ENCODE measurements at places on chromosomes 2 and 18.

GRCh38 chr2:35731674-35732073, 623.9 kb upstream of the CRIM1 start:
- no peak for DNase-seq

DNA sequence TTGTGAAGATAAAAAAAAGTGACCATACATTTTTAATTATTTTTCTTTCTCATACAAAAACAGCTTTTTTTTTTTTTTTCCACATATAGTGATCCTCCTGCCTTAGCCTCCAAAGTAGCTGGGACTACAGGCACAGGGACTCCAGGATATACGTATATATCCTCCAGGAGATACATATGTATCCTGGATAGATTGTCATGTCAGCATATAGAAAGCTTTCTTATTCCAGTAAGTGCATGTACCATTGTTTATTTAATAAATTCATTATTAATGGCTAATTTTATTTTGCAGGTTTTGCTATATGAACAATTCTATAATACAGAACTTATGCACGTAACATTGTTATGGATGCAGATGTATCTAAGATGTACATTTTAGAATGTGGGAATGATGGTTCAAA, 138.7 kb downstream of the DOK6 start:
- no peak for DNase-seq

DNA sequence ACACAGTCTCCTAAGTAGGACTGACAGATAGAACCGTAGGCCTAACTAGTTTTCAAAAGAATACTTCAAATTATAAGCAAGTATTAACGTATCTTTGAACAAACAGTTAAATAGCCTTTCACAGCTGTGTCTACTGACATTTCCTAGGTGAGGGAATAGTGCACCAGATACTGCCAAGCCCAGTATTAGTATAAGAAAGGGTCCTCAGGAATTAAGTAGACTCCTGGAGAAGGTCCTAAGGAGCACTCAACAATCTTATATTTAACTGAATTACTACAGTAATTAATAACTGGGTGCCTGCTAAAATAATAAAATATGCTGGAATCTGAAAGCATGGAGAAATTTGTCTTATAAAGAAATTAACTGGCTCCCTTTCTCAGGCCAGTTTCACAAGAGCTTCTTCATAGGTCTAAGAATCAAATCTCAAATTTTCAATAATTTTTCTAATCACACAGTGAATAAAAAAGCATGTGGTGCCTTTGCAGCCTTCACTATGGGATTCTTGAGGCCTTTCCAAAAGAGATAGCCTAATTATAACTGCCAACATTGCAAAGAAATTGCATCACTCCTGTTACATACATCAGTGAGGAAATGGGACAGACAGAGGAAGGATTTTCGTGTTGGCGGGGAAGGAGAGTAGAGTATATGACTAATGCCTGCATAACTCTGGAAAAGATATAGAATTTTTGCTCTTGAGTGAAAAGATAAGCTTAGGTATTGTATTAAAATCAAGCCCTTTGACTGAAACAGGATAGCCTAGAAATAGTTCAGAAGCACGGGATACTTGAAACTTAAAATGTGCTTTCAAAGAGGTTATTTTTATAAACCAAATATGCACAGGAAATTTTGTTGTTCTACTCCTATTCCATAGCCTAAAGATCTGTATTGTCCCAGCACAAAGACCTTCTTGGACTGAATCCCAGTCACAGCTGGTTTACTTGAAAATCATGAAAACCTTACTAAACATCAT, 228.6 kb upstream of the STK17B start:
- peak; percentile 96 for DNase-seq

DNA sequence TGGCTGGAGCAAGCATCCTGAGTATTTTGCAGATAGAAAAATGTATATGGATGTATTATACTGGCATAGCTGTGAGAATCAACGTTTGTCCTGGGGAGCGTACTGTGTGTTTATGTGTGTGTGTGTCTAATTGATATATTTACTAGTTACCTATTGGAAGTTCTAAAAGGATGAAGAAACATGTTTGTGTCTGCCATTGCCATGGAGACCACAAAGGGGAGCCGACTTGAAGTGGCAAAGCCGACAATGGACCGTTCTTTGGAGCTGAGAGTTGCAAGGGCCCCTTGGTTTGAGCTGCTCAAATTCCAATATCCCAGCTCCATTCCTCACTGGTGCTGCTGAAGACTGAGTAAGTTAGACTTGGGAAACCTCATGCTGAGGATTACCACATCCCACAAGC, 14.3 kb upstream of the SLC25A52 start:
- no peak for DNase-seq

- no peak for DNase-seq
These were observed 78.6 kb upstream of the ACSL3 start for GRCh38 chr2:222782201-222782730.

DNA sequence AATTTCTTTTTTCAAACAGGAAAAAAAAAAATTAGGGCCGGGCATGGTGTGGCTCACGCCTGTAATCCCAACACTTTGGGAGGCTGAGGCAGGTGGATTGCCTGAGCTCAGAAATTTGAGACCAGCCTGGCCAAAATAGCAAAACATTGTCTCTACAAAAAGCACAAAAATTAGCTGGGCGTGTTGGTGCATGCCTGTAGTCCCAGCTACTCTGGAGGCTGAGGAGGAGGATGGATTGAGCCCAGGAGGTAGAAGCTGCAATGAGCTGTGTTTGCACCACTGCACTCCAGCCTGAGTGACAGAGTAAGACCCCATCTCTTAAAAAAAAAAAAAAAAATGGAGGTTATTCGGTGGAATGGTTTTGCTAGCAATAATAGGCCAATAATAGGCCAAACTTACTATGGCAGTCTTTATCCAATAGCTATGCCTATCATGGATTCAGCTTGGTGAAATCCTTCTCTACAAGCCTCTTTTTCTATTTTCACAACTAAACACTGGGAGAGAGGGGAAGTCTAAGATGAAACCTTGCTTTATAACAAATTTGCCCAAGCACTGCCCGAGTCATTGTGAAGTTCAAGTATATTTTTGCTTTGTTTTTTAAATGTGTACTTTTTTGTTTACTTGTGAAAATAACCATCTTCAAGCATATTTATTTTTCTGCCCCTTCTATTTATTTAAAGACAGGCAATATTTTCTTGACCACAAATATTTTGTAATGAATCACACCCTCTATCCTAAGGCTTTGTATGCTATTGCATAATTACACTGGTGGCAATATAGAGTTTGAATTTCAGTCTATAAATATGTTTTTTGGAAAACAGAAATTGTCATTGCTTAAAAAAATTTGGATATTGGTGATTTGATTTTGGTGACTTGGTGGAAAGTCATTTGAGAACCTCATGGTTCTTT, 20.0 kb upstream of the KYNU start:
- peak; percentile 34 for DNase-seq

GRCh38 chr18:57329856-57330255, 22.5 kb upstream of the ST8SIA3 start:
- no peak for DNase-seq

DNA sequence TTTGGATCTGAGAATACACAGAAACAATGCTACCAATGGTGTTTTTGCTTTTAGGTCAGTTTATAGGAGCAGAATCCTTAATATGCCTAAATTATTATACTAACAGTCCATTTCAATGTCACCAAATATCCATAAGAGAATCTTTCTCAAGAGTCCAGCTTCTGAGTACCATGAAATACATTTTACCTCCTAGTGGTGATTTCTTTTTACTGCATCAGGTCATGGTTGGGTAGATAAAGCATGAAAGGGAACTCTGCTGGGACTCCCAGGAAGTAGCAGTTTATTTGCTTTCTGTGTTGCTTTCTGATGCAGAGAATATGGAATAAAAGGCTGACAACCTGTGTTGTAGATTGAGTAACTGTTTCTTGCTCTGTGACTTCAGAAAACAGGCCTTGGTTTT, 115.6 kb downstream of the PPP1R1C start:
- DNase-seq, result peak; percentile 13

- peak; percentile 58 for DNase-seq
These were observed 92.8 kb downstream of the TRIB2 start for GRCh38 chr2:12809526-12809925.

GRCh38 chr2:71060871-71061270, 7.6 kb upstream of the NAGK start:
- peak; percentile 54 for DNase-seq

DNA sequence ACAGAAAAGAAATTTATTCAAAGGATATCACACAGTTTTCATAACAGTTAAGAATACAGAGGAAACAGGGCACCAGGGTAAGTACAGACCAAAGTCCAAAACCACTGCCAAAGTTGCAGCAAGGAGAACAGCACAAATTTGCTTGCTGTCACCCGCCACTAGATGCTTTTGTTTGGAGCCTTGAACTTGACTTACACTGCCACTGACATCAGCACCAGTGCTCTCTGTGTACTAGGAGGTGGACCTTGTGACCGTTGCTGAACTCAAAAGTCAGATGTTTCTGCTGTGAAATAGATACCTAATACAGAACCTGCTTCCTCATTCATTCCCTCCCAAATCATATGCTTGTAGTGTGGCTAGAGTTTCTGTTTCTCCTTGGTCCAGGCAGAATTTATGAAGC, 578.3 kb upstream of the TMEFF2 start:
- no peak for DNase-seq

- no peak for DNase-seq
These were observed 72.7 kb downstream of the PTPN2 start for GRCh38 chr18:12811191-12811950.

DNA sequence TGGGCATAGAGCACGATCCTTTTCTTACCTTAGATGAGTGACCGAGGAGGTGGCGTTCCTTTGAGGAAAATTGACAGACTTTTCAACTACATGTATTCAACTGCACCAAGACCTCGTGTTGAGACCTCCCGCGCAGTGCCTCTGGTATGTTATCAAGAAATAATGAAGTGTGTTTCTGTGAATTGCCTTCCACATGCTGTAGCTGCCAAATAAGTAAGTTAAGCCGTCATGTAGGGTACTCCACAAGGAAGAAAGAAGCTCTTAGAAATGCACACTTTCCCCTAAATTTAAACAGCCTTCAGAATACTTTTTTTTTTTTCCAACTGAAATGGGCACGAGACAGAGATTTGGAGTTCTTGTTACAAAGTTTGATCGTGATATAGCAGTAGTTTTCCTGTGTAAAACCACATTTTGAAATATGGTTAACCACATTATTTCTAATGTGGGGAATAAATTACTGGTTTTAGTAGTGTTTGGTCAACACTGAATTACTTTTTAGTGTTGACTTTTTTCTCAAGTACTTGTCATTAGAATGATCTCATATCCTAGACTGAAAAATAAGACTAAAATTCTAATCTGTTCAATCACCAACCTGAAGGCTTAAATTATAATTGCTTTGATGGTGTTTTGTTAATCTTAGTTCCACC, 30.5 kb downstream of the PDK1 start:
- DNase-seq, result no peak

DNA sequence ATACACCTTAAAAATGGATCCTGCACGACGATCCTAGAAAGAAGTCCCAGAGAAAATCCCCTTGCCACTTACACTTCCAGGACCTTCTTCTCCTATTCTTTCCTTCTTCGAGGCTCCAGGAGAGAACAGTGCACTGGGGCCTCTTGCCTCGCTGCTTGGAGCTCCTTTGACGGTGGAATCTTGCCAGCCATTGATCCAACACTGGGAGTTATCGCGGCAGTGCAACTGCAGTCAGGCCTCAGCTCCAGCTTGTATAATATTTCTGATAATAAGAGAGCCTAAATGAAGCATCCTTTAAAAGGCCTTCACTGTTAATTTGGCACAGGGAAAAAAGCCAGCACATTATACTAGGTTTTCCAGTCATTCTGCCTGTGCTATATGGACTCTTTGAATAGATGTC, 216.9 kb upstream of the PARD3B start:
- no peak for DNase-seq

- peak; percentile 83 for DNase-seq
These were observed 44.3 kb downstream of the ZNF516 start for GRCh38 chr18:76450452-76451395.

- no peak for DNase-seq
These were observed 9.6 kb downstream of the GPAT2 start for GRCh38 chr2:96025194-96025492.

DNA sequence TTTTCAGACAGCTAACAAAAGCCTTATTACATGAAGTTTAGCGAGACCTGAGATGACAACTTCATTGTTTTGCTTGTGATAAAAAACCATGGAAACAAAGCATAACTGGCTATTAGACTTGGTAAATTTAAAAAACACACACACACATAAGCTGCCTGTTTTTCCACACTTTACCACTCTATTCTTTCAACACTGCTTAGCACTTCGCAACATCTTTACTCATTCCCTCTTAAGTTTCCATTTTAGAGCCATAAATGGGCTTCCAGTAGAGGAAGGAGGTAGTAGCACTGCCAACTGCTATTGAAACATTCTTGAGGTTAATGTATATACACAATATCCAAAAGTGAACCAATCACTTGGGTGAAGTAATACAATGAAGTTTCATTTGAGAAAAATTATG, 54.1 kb downstream of the BAZ2B start:
- peak; percentile 4 for DNase-seq

GRCh38 chr2:26970928-26971627, 641 bp downstream of the MAPRE3 start:
- DNase-seq, result peak; percentile 24

- peak; percentile 46 for DNase-seq
These were observed 69.3 kb upstream of the HK2 start for GRCh38 chr2:74764429-74765272.

GRCh38 chr2:20704886-20705285, 37.9 kb downstream of the GDF7 start:
- DNase-seq, result peak; percentile 93

- no peak for DNase-seq
These were observed 29.6 kb downstream of the ARHGAP25 start for GRCh38 chr2:68764041-68764805.

All from EH (cell line).